ENCODE measurements at places on chromosomes 16 and 17. TPM values are rescaled to one million over a fixed set of nuclear protein-coding genes. Genes with fewer than 3 reads are reported as not detected.

Gene SOX15
- total RNA-seq, result 4.7 TPM

GRCh38 chr16:47142486-47142820 lies 1.3 kb downstream of the NETO2 start:
- DNase-seq, result no peak

GRCh38 chr17:4719684-4720221 lies 9.3 kb downstream of the ARRB2 start:
- peak; percentile 57 for DNase-seq

DNA sequence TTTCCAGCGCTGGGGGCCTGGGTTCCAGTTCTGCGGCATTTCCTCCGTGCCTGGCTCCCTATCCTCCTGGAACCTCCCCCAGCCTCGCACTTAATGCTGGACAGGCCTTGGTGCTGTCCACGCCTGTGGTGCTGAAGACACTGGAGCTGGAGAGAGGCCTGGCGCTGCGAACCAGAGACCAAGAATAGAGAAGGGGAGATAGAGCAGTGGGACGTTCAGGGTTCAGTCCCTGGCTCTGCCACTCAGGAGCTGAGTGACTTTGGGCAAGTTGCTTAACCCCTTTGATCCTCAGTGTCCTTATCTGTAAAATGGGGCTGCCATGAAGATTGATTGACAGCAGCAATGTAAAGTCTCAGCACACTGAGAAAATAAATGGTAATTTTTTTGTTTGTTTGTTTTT lies 11.9 kb downstream of the SBK1 start:
- peak; percentile 59 for DNase-seq

DNA sequence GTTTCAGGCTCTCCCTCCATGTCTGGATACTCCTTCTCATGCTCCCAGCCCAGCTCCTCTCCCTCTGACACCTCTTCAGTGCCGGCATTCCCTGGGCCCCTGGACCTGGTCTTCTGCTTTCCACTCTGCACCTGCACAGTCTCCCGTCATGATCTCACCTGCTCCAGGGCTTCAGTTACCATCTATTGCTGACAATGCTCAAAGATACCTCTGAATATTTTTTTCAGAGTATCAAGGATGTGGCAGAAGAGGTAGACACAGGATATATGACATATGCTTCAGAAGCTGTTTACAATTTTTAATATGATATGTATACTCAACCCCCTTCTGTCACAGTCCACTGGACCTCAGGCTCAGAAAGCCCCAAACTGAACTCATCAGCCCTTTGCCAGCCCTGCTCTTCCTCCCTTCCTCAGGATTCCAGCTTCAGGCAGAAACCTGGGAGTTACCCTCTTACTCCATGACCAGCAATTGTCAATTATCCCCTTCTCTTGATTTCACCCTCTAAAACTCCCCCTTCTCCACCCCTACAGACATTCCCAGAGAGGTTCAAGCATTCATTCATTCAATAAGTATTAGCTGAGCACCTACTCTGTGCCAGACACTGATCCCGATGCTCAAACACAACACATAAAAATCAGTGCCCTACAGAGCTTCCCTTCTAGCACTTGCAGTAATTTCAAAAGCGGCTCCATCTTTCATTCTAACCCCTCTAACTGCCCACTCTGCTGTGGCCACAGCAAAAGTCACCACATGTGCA lies 7.8 kb upstream of the MLLT6 start:
- no peak for DNase-seq

DNA sequence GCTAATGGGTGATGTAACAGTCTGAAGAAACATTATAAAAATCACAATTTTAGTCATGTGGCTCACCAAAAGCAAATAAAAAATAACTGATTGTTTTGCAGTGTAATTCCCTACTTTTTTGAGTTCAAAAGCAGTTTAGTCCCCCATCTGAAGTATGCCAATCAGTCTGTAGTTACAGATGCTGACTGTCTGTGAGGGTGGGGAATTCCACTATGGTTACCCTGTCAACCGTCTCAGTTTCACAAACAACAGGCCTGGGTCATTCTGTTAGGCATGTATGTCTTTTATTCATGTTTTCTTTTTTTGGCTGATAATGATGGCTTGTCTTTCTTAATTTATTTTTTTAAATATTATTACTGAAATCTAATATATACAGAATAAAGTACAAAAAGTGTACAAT lies 69.3 kb downstream of the STXBP4 start:
- DNase-seq, result no peak

- peak; percentile 67 for DNase-seq
Measured at GRCh38 chr17:19248928-19249574, 11.9 kb downstream of the EPN2 start.

DNA sequence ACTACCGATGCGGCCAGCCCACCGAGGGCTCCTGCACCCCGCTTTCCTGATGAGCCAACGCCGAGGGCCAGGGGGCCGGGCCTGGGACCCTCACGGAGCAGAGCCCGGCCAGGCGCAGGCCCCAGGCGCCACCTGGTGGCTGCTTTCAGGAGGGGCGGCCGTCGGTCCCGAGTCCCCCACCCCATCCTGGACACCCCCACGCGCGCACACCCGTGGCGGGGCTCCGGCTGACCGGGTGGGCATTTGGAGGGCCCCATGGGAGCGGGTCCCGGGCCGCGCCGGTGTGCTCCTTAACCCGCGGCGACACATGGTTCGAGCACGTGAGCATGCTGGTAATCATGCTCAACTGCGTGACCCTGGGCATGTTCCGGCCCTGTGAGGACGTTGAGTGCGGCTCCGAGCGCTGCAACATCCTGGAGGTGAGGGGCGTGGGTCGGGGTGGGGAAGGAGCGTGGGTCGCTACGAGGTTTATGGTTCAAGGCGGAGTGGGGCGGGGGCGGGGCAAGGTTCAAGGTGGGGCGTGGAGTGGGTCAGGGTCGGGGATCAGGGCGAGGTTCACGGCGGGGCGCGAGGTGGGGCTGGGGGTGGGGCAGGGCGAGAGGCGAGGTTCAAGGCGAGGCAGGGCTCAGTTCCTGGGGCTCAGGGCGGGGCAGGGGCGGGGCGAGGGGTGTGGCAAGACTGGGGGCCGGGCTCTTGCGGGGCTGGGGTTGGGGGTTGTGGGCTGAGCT lies 30.2 kb downstream of the TPSG1 start:
- no peak for DNase-seq

All from left cardiac atrium (tissue), 4 donors.